SHP77 (cell line): ENCODE measurements at places on chromosomes 6 and 20.

GRCh38 chr20:49712646-49712995 is 1.1 kb downstream of the B4GALT5 start:
- no peak for DNase-seq

- DNase-seq = no peak
Measured at GRCh38 chr6:136920216-136920615, 1.9 kb upstream of the SLC35D3 start.

- DNase-seq = no peak
Measured at GRCh38 chr20:53369871-53370270, 223.8 kb downstream of the ZNF217 start.

- DNase-seq = no peak
Measured at GRCh38 chr20:3751675-3752385, 15.7 kb downstream of the ADISSP start.

DNA sequence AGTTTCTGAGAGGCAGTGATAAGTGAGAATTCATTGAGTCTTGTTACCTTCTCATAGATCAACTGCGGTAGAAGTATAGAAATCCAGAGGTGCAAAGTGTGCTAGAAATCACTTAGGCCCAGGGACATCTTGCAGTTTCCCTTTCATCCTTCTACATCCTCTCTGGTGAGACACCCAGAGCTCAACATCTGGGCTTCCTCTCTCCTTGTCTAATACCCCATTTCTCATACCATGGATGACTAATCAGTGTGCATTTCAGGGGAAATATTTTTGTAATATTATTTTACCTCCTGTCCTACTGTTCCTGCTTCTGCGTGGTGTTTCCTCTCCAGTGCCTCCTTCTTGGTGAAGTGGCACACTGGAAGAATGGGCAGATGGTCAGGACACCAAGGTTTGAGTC is 322.4 kb downstream of the TFAP2B start:
- no peak for DNase-seq

GRCh38 chr6:1317302-1317815 is 5.5 kb downstream of the FOXQ1 start:
- no peak for DNase-seq

- DNase-seq = no peak
Measured at GRCh38 chr6:167690931-167691330, 135.8 kb upstream of the AFDN start.

GRCh38 chr20:15220009-15220656 is 882.7 kb upstream of the FLRT3 start:
- no peak for DNase-seq

- no peak for DNase-seq
Measured at GRCh38 chr6:16305788-16306187, 67.4 kb downstream of the GMPR start.

DNA sequence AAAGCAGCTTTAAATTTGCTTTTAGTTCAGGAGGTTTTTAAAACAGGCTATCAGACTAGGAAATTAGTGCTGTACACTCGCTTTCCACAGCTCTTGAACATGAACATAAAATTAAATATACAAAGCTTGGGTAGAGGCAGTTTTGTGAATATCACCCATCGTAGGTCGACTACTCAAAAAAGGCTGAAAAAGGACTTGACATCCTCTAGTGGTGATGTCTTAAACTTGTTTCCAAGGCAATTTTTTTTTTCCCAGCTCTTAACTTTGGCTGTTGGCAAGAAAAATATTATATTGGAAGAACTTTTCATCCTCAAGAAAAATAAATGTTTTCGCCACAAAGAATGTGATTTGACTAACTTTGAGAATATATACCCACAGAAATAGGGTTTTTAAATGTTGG is 2.9 kb downstream of the MAP7 start:
- DNase-seq = peak; percentile 55

DNA sequence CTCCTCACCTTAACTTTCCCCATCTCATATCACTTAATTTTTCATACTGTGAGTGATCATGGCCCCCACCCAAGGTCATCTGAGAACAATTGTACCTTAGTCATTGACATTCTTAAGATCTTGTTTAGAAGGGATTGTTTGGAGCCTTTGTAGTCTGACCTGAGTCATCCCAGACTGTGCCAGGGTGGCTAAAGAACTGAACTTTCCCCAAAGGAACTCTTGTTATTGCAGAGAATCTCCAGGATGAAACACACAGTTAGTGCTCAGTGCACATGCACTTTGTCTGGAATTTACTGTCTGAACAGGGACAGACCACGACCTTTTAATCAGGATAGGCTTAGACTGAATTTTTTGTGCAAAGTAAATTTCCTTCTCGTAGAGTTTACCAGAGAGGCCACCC is 112.6 kb upstream of the CCN2 start:
- no peak for DNase-seq

GRCh38 chr20:57928181-57928967 is 218.6 kb upstream of the PMEPA1 start:
- DNase-seq = no peak

DNA sequence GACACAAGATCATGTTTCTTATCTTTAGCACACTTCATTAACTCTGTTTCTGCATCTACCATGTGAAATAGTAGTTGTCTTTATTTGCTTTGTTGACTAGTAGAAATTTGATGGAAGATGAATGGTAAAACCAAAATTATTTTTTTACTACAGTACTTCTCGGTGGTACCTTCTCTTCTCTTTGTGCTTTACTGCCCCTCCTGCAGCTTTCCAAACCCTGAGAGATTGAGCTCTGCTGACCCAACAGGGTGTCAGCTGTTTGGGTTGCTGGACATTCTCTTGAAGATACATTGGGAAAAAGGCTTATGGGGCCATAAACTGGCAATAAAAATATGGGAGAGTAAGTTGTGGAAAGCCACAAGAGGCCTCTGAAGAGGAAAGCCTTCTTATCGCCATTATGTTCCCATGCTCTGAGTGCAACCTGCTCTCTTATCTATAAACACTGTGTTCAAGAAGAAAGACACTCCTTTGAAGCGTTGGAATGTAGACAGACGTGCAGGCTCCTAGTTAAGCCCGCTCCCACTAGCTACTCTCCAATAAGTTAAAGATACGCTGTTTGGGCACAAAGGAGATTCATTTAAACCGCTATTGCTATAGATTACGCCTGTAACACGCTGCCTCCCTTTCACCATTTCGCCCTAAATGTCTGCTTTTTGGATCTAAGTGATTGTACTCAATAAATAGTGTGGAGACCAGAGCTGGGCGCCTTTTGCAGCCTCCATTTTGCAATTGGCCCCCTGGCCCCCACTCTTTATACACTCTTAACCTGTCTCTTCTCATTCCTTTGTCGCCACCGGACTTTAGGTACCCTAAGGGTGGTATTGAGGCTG is 60.1 kb upstream of the PRSS16 start:
- DNase-seq = no peak

DNA sequence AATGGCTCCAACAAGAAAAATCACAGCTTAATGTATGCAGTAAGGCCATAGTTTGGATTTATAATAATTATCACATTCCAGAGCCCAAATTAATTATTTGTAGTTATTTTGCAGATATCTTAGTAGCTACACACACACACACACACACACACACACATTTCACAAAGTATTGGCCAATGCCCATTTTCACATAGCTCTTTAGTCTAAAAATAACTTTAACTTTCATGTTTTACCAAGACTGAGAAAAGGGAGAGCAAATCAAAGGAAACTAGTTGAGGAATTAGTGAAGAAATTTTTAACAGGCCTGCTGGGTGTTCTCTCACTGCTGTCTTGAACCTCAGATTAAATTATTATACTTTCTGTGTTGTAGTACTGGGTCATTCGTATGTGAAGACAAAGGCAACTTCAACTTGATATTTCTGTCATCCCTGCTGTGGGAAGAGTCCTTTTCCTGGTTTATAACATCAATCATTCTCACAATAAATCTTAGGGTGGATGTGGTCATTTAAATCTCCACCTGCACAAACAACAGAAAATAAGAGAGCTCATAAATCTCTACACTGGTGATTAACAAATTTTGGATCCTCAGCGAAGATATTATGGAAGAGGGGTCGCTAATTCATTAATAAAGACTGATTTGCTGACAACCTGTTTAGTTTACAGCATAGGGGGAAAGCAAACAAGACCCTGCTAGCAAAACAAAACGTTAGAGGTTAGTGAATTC is 1.6 kb upstream of the TCF21 start:
- peak; percentile 38 for DNase-seq

DNA sequence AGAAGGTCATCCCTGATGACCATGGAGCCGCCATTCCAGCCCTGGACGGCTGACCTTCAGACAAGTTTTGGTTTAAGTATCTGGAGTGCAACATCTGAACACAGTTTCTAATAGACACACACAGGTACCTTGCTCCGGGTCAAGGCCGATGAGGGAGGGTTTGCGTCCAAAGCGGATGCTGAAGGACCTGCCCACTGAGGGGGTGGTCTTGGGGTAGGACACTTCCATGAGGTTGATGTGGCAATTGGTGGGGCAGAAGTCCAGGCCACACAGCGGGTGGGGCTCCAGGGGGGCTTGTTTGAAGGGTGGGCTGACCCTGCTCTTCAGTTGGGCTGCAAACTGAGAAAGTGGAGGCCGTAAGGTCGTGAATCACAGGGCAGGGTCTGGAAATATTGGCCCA is 177.9 kb downstream of the PREX1 start:
- DNase-seq = no peak

- DNase-seq = no peak
Measured at GRCh38 chr6:75952128-75952527, 120.3 kb downstream of the IMPG1 start.

DNA sequence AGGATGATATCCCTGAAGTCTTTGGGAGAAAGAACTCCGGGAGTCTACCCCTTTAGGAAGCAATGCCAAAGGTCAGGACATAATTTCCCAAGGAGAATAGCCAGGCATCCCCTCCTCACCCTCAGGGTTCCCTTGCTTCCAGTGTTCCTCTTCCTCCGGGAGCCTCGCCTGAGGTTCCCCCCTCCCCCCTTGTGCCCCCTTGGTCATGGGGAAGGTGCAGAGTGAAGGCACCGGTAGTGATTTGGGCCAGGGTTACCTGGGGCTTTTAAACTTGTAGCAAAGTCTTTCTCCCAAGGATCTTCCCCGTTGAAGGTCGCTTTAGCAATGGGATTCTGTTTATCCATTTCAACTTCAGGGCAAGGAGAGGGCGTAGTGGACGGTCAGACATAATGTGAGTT is 1.2 kb downstream of the ISM1 start:
- DNase-seq = no peak

- no peak for DNase-seq
Measured at GRCh38 chr6:80105972-80106417, 476 bp upstream of the BCKDHB start.

DNA sequence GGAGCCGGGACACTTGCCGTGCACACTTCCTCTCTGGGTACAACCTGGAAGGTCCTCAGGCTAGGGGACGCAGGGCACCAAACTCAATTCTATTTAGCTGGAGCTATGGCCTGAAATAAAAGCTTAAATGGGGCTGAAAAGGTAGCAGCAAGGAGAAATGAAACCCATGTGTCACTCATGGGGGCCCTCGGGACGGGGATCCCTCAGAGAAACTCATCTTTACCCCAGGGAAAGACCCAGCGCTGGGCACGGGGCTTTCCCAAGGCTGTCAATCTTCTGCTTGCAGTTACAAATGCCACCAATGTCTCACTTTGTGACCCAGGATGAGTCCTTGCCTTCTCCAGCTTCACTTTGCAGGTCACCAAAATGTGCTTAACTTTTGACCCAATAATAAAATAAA is 16.5 kb downstream of the SNAI1 start:
- no peak for DNase-seq
